HEK293T (cell line): ENCODE measurements at places on chromosomes 3 and 15.

DNA sequence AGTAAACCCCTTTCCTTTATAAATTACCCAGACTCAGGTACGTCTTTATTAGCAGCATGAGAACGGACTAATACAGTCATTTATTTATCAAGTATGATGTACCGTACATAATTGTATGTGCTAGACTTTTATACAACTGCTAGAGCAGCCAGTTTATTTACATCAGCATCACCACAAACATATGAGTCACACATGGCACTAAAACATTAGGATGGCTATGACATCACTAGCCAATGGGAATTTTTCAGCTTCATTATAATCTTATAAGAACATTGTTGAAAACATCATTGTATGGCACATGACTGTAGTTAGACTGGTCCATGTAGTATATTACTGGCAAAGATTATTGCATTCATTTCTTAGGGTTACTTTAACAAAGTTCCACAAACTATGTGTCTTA is 121.7 kb downstream of the ZMAT3 start:
- no peak for DNase-seq

GRCh38 chr15:51218299-51218938 is 120.0 kb downstream of the CYP19A1 start:
- no peak for DNase-seq

- DNase-seq: no peak
Observed at GRCh38 chr3:37601832-37602231, 259.8 kb upstream of the CTDSPL start.

- DNase-seq: no peak
Observed at GRCh38 chr3:62582495-62583172, 209.3 kb upstream of the FEZF2 start.

GRCh38 chr3:151146071-151146730 is 56.8 kb downstream of the GPR171 start:
- peak; percentile 73 for DNase-seq

- DNase-seq: no peak
Observed at GRCh38 chr3:100073714-100074307, 40.5 kb downstream of the FILIP1L start.

GRCh38 chr15:64180235-64180824 is 17.5 kb upstream of the PPIB start:
- DNase-seq: no peak

DNA sequence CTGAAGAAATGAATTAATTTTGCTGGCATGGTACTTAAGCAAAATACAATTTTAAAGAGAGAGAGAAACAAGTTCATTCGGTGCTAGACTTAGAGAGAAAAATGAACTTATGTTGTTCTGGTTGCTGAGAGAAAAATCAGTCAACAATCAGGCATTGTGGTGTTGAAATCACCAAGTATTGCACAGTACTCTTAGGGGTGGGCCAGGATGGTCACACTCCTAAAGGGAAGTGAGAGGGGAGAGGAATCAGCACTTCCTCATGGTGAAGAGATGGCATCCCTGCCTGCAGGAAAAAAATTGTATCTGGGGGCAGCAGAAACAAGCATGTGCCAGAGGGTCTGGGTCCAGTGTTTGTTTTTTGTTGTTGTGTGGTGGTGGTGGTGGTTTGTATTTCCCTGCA is 7.0 kb upstream of the DMXL2 start:
- DNase-seq: no peak

GRCh38 chr3:13116426-13116825 is 43.2 kb upstream of the IQSEC1 start:
- DNase-seq: no peak

DNA sequence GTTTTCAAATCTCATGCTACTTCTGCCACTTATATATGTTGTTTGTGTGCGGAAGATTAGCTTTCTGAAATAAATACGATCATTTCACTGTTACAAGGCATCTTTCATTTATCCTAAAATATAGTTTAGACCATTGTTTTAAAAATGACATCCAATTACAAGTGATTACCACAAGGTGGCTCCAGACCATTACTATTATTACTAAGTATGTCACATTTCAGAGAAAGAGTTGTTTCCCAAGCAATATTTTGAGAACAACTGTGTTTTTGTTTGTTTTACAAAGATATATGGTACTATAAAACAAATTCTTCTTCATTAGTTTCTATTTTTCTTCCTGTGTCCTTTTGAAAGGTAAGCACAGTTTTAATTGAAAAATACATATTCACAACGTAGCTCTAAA is 136.0 kb upstream of the RAP2B start:
- DNase-seq: peak; percentile 16

- DNase-seq: no peak
Observed at GRCh38 chr3:99925584-99926230, 108.0 kb downstream of the CMSS1 start.

DNA sequence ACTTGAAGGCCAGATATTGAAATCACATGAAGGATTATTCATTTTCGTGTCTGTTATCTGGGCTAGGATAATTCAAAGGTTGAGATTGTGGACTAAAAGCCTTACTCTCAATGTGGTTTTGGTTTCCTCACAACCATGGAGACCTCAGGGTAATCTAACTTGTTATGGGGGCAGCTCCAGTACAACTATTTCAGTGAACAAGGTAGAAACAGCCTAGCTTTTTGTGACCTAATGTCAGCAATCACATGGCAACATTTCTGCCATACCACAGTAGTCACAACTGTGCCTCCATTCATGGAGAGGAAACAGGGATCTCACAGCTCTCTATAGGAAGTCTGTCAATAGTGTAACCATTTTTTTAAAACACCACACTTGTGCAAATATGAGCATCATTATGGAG is 62.4 kb upstream of the RARB start:
- no peak for DNase-seq

- peak; percentile 57 for DNase-seq
Observed at GRCh38 chr15:81155375-81156218, 21.5 kb downstream of the CFAP161 start.

DNA sequence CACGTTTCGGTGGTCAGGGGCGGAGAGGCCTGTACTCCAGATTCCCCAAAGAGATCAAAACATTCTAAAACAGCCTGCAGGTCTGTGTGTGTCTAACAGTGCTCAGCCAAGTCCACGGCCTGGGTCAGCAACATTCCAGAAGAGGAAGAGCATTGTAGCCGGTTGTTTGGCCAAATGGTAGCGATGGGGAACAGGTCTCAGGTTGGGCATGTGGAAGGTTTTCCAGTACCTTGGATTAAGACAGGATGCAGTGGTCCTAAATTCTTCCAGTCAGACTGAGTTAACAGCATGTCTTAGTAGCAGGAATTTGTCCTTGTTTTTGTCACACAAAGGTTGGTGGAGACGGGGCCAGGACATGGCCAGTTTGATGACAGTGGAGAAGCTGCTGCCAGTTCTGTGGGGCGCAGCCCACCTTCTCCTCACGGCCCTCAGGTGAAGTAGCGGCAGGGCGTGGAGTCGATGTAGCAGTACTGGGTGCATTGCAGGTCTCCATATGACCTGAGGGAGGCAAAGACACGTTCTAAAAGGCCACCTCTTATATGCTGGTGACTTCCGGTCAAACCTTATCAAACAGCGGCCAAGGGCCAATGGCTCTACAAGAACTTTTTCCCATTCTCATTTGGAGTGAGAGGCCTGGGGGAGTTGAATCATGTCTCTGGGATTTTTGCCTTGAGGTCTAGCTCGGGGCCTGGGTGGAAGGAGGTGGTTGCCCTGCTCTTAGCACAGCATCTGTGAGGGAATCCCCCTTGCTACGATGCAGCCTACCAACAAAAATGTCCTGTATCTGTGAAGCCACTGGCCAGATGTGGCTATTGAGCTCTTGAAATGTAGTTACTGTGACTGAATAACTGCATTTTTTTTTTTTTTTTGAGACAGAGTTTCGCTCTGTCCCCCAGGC is 24.1 kb downstream of the EAF1 start:
- no peak for DNase-seq

- no peak for DNase-seq
Observed at GRCh38 chr3:127063916-127064315, 81.0 kb downstream of the PLXNA1 start.

DNA sequence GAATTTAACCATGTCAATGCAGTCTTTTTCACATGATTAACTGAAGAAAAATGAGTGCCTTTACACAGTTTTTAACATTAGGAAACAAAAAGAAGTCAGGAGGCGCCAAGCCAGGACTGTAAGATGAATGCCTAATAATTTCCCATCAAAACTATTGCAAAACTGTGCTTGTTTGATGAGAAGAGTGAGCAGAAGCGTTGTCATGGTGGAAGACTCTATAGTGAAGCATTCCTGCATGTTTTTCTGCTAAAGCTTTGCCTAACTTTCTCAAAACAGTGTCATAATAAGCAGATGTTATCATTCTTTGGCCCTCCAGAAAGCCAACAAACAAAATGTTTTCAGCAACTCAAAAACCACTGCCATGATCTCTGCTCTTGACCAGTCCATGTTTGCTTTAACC is 156.8 kb upstream of the CDIN1 start:
- DNase-seq: no peak

GRCh38 chr3:128402319-128402718 is 64.4 kb downstream of the DNAJB8 start:
- no peak for DNase-seq

- no peak for DNase-seq
Observed at GRCh38 chr3:67401921-67402320, 252.5 kb downstream of the SUCLG2 start.

GRCh38 chr15:73337187-73337586 is 31.6 kb downstream of the HCN4 start:
- no peak for DNase-seq

GRCh38 chr3:62587579-62588031 is 214.3 kb upstream of the FEZF2 start:
- DNase-seq: no peak

DNA sequence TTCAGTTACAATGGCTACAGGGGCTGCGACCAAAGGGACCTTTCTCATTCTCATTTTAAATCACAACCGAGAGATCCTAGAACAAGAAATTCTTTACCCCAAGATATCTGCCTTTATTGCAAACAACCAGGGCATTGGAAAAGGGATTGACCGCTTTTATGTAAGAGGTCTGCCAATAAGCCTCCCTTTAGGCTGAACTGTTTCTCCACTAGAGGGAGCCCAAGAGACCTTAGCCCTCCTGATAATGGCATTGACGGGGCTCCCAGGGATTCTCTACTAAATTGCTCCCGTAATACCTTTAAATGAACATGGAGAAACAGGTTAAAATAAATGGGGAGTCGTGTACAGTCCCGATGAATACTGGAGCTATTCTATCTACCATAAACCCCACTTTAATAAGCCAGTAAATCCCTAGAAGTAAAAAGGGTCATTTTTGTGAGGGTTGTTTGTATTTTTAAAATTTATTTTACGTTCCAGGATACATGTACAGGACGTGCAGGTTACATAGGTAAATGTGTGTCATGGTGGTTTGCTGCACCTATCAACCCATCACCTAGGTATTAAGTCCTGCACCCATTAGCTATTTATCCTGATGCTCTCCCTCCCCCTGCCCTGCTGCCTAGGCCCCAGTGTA is 7.5 kb upstream of the IGSF10 start:
- DNase-seq: peak; percentile 63

GRCh38 chr3:101253396-101253795 is 67.0 kb downstream of the IMPG2 start:
- DNase-seq: no peak

- DNase-seq: no peak
Observed at GRCh38 chr3:45852828-45853227, 10.9 kb upstream of the LZTFL1 start.

DNA sequence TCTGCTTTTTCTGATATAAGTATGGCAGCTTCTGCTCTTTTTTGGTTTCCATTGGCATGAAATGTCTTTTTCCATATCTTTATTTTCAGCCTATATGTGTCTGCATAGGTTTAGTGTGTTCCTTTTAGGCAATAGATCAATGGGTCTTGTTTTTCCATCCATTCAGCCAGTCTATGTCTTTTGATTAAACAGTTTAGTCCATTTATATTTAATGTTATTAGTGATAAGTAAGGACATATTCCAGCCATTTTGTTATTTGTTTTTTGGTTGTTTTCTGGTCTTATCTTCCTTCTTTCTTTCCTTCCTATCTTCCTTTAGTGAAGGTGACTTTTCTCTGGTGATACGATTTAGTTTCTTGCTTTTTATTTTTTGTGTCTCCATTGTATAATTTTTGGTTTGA is 101.3 kb upstream of the LRRC3B start:
- no peak for DNase-seq

DNA sequence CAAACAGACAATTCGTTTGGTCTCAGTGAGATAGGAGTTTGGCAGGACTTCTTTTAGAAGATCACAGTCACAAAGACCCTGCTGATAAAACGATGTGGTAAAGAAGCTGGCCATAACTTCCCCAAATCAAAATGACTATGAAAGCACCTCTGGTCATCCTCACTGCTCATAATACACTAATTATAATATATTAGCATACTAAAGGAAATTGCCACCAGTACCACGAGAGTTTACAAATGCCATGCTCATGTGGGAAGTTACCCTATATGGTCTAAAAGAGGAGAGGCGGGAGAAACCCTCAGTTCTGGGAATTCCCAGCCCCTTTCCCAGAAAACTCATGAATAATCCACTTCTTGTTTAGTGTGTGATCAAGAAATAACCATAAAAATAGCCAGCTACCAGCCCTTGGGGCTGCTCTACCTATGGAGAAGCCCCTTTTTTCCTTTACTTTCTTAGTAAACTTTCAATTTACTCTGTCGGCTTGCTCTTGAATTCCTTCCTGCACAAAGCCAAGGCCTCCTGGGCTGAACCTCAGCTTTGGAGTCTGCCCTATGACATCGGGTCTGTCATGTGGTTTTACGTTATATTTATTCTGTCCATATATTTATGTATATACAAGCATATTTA is 115.8 kb upstream of the IGSF10 start:
- DNase-seq: no peak

DNA sequence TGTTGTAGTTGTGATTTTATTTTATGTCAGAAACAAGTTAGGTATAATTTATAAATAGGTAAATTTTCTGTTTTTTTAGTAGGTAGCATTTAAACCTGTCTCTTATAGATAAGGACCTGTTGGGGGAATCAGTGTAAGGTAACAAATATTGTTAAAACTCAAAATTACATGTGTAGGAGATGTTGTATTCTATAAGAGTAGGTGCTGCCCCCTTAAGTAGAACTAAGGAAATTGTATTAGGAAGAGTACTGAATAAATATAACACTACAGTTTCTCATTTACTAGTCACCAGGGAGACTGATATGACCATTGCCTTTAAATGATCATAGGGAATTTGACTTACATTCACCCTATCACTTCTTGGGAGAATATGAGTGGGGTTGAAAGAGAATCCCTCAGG is 31.2 kb downstream of the SLC25A36 start:
- peak; percentile 11 for DNase-seq

DNA sequence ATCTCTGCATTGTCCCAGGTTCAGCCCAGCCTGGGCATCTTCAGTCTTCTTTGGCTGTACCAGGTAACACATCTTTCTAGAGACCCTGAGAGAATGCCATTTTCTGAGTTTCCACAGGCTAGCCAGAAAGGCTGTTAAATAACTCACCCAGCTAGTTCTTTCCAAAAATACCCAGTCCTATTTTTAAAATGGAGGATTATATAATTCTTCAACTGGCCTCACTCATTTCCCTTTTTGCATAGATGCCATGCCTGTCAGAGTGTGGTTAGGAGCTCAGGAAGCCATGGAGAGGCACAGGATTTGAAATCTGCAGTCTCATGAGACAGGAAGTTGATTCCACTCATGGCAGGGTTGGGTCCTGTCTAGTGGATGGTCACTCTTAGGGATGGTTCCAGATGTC is 39.8 kb downstream of the CEMIP start:
- DNase-seq: no peak
